ENCODE measurements at places on chromosomes 1 and 21.

- DNase-seq: no peak
These were observed 1.1 kb downstream of the ADGRL2 start for GRCh38 chr1:81801651-81802456.

GRCh38 chr1:36879613-36880012, 154.7 kb downstream of the GRIK3 start:
- DNase-seq: no peak

- DNase-seq: no peak
These were observed 17.2 kb upstream of the RCSD1 start for GRCh38 chr1:167612587-167613385.

GRCh38 chr21:45910548-45911221, 70.9 kb upstream of the COL6A1 start:
- DNase-seq: no peak

DNA sequence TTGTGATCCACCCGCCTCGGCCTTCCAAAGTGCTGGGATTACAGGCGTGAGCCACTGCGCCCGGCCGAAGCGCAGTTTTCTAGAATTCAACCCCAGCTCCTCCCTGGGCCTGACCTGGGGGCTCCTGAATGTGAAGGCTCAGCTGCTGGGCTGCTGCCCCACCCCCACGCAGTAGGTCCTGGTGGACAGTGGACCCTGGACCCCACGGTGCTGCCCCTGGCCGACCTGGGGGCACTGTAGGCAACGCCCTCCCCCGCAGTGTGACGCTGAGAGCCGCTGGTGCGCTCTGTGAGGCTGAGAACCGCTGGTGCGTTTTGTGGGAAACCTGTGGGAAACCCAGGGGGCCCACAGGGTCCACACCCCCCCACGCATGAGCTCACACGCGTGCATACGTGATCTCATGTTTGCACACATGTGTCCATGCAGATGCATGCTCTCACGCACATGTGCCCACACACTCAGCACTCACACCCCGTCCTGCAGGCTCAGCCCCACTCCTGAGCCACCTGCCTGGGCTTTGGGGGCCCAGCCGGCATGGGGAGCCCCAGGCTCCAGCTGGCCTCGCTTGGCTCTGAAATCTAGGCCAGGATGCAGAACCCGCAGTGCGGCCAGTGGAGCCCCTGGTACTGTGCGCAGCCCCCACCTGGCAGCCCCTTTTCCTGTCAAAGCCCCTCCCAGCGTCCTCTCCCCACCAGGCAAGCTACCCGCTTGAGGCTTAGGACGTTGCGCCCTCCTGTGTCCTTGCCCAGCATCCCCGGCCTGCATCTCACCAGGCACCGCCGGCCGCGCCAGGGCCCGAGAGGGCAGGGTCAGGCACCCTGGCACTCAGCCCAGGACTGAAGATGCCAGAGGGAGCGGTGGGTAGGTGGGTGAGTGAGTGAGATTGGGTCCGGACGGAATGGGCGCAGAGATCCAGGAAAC, 67.7 kb downstream of the COL18A1 start:
- no peak for DNase-seq

- no peak for DNase-seq
These were observed 80.9 kb upstream of the ESRRG start for GRCh38 chr1:216804111-216804510.

- DNase-seq: no peak
These were observed 28.4 kb downstream of the EVI5 start for GRCh38 chr1:92756537-92756936.

DNA sequence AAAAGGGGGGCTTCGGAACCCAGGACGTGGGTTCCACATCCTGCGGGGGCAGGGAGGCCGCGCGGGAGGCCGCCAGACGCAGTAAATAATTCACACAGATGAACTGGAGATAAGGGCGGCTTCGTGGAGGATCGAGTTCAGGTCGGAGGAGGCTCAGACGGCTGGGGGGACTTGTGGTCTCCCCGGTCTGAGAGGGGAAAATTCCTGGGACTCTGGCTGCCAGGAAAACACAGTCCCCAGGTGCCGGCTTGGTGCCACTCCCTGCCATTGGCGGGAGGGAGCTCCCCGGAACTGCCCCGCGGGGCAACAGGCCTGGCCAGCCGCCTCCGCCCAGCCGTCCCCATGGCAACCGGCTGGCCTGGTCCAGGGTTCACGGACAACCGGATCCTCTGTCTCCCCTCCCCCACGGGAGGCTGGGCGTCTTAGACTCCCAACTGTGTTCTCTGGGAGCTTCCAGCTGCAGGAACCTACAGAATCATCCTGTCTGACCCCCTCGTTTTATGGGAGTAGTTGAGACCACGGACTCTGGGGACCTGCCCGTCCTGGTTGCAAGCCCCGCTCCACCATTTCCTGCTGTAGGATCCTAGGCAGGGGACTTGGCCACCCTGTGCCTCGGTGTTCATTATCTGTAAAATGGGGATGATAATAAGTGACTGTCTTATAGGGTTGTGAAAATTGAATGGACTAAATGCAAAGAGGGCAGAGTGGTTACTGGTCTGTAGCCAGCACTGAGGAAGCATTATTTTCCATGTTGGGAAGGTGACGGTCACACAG, 9.6 kb downstream of the CAMK2N1 start:
- no peak for DNase-seq

- DNase-seq: no peak
These were observed 83.0 kb upstream of the ZC3H12A start for GRCh38 chr1:37391211-37392011.

DNA sequence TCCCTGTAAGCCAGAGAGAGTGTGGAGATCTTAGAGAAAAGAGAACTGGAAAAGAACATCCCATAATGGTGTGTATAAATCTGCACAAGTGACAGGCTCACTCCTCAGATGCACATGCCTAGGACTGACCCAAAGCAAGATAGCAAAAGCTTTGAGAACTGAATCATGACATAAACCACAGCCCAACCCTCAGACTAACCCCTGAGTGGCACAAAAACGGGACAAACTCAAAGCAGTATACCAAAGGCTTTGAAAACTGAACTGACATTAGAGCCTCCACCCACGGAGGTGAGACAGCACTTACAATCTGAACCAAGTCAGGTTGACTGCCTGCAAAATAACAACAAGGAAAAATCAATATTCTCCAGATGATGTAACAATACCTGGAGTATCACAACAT, 70.8 kb downstream of the TIAM1 start:
- no peak for DNase-seq

DNA sequence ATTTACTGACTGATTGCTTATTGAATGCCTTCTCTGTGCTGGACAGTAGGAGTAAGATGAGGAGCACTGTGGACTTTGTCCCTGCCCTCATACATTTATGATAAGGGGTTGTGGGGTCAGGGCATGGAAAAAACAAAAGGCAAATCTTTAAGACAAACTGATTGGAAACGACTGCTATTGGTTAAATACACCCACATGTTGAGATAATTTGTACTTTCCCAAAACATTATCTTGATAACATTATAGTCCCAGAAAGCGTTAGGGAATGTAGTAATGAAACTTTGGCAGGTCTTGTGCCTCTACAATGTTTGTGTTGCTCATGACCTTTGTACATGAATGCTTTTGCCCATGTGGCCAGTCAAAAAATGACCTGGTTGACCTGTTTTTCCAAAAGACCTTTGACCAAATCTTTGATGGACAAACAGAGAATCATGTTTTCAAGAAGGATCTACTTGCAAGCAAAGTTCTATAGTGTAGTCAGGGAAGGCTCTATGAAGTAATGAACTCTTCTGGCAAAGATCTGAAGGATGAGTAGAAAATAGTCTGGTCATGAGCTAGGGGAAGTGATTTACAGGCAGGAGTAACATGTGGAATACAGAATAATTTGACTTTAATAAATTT, 50.9 kb downstream of the LEPR start:
- DNase-seq: no peak

All from Panc1 (cell line).